ENCODE measurements at places on chromosomes 6 and 20.

DNA sequence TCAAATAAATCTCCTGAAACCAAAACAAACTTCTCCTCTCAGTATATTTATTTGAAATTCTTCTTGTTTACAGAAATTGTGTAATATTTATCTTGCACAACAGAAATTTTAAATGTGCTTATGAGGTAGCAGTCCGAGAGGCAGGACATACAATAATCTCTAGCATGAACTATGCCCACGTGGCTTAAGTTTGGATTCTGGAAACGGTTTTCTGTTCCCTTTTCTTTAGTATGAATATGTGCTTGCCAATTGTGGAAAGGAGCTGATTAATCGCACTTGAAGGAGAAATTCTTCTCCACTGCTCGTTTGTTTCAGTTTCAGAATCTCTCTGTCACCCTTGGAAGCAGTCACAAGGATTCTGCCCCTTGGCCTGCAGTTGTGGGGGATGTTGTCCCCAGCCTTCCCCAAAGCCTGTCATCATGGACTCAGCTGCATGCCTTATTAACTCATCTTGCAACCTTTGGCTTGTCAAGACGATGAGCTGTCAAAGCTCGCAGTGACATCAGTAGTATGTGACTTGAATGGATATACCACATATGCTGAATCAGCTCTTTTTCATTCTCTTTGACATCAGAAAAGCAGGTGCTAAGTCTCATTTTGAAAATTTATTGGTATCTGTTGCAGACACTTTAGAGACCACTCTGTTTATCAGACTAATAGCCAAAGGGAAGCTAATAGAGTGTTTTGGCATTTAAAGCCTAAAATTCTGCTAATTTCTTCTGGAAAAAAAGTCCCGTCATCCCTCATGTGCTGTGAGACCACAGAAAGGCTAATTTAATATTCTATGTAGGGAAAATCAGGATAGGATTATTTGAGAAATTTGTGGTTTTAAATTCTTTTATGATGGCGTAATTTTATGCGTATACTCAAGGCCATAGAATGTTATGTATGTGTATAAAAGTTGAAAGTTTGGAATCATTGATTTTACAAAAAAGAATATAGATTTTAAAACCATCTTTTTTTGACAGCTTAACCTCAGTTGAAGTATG, 186.8 kb downstream of the ARID1B start:
- DNase-seq = no peak

- no peak for DNase-seq
These were observed 47.8 kb downstream of the ELOVL5 start for GRCh38 chr6:53300656-53301551.

DNA sequence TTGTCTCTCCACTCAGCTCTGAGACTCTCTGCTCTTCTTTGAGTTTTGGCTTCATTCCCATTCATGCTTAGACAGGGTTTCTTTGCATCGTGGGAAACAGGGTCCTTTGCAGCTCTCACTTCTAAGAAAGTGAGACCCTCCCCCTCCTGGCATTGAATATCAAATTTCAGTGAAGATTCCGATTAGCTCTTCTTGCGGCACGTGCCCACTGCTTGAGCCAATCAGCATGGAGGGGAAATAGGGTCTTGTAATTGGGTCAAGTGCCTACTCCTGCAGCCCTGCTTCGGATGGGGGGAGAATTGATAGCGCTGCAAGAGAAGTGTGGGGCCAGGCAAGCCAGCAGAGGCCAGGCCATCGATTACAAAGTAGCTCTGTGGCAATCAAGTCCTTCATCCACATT, 69.6 kb downstream of the TFAP2C start:
- DNase-seq = no peak

DNA sequence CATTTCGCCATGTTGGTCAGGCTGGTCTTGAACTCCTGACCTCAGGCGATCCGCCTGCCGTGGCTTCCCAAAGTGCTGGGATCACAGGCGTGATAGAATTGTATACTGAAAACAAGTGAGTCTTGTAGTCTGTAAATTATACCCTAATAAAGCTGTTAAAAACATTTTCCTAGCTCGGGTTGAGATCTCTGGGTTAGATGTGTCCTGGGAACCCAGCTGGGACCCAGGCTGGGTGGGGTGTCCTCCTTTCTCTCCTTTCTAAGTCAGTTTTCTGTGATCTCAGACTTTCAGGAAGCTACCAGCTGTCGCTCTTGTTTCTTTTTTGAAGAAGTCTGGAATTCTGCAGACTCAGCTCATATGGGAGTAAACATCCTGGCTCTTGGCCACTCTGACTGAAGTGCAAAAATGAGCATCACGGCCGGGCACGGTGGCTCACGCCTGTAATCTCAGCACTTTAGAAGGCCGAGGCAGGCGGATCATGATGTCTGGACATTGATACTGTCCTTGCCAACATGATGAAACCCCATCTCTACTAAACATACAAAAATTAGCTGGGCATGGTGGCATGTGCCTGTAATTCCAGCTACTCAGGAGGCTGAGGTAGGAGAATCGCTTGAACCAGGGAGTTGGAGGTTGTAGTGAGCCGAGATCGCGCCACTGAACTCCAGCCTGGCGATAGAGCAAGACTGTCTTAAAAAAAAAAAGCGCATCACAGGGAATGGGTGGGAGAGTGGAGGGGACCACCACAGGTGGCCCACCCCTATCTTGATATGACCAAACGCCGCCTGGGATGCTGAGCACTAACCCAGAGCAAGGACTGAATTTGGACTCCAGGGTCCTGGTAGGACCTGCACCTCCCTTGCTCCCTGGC, 9.9 kb upstream of the PCIF1 start:
- DNase-seq = no peak

- no peak for DNase-seq
These were observed 95.9 kb downstream of the BMP2 start for GRCh38 chr20:6863355-6863754.

- no peak for DNase-seq
These were observed 82.6 kb upstream of the DST start for GRCh38 chr6:56725254-56725653.

DNA sequence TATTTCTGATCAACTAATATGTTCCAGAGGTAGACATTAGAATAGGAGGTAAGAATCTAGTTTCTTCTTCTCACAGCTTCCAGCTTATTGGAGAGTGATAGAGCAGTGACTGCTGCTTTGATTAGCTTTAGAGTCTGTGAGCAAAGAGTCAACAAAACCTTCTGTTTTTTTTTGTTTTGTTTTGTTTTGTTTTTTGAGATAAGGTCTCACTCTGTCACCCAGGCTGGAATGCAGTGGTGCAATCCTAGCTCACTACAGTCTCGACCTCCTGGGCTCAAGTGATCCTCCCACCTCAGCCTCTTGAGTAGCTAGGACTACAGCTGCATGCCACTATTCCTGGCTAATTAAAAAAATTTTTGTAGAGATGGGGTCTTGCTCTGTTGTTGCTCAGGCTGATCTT, 39.3 kb downstream of the TSBP1 start:
- DNase-seq = no peak

DNA sequence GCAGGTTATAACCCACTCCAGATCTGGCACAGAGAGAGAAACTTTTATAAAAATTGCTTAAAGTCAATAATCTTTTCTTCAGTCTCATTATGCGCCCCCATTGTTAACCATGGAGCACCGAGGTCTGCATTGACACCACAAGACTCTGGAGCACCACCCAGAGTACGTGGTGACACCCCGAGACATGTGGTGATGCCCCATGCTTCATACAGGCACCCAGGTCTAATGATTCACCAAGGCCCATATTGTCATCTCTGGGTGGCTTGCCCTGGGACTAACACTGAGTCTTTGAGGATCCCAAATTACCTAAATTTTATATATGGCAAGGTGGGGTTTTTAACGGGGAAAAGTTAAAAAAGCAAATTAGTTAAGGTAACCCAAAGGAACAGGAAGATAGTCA, 31.1 kb downstream of the CD109 start:
- DNase-seq = no peak

- DNase-seq = no peak
These were observed 3.2 kb downstream of the RAB44 start for GRCh38 chr6:36700831-36701230.

GRCh38 chr6:20572940-20573339, 38.7 kb downstream of the CDKAL1 start:
- DNase-seq = no peak

DNA sequence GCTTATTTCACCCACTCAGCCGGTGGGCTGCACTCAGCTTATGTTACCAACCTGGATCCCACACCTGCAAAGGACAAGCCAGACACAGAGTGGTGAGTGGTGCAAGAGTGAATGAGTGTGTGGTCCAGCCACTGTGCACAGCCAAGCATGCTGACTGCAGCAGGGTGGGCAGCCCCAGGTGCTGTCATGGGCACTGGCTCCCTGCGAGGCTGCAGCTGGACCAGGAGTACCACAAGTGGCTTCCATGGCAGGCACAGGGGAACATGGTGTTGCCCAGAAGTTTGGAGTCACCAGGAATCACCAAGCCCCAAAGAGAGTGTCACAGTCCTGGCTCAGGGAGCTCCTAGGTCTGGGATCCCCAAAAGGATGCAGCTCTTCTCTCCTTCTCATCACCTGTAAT, 1093.4 kb downstream of the KHDRBS2 start:
- no peak for DNase-seq

GRCh38 chr6:132020138-132020581, 69.0 kb upstream of the CCN2 start:
- no peak for DNase-seq

DNA sequence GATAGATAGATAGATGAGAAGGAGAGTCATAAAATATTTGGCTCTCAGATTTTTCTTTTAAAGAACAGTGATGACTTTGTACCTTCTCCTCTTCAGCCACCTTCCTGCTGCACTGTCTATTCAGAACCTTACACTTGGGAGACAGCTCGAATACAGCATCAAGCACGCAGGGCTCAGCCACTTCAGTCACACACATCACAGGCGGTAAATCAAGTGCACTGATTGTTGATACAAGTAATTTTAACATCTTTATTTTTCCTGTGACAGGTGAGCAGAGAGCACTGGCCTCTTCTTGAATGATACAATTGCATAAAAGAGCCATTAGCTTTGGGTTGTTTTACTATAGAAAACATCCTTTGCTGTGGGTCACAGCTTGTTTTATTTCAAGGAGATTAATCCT, 1118.5 kb upstream of the EYS start:
- no peak for DNase-seq

GRCh38 chr6:88114838-88115237, 51.3 kb downstream of the CNR1 start:
- no peak for DNase-seq
